Caco-2 (cell line): ENCODE measurements at places on chromosomes 11 and 22. TPM values are rescaled to one million over a fixed set of nuclear protein-coding genes. Genes with fewer than 3 reads are reported as not detected.

- no peak for DNase-seq
These were observed 7.5 kb upstream of the MICAL3 start for GRCh38 chr22:18031695-18032454.

DNA sequence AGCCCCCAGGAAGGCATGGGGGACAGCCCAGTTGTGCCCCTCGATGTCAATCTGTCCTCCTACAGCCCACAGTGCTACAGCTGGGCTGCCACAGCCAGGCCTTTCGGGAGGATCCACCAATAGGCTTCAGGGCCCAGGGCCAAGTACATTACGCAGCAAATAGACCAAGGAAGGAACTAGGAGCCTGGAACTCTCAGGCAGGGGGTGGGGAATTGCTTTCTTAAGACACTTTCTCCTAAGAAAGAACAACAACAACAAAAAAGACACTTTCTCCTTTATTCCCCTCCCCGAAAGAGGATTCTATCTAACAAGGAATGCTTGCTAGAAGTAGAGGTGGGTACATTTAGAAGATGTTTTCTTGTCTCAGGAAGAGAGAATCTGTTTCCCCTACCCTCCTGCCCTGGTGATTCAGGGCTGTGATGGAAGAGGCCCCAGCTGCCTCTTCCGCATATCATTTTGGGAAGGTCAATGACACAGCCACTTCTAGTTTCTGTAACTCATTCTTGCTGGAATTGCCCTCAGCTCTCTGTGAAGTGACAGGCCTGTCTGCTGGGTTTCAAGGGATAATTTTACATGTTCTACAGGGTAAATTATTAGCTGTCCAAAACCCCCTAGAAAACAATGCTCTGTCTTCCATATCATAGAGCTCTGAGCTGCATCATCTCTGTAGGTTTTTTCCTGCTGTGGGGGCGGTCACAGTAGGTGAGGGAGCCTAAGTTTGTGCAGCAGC is 6.0 kb upstream of the MALAT1 start:
- no peak for DNase-seq

DNA sequence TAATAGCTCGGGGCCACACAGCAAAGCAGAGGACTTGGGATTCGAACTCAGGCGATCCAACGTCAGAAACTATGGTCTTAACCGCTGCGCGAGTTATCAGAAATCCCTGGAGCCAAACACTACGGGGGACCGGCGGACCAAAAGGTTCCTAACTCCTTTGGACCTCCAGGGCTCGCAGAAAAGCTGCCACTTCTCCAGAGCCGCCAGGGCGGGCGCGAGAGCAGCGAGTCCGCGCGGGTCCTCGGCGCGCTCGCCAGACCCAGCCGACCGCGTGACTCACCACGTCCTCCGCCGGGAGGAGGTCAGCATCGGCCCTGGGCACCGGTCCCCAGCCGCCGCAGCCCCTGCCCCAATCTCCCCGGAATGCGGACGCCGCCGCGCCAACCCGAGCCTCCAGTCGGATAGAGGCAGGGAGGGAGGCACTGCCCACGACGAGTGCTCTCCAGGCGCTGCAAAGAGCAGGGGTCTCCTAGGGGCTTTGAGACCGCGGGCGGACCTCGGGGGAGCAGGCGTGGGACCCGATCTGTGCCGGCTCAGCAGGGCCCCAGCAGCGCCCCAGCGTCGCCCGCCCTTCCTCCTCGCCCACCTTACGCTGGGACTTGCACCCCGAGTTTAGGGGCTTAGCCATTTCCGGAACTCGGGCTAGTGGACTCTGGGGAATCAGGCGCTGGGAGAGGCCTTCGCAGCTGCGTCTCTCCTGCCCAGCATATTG is 6.2 kb upstream of the ALX4 start:
- DNase-seq = no peak

SPI1 gene
- not detected in 2 replicates for total RNA-seq

DNA sequence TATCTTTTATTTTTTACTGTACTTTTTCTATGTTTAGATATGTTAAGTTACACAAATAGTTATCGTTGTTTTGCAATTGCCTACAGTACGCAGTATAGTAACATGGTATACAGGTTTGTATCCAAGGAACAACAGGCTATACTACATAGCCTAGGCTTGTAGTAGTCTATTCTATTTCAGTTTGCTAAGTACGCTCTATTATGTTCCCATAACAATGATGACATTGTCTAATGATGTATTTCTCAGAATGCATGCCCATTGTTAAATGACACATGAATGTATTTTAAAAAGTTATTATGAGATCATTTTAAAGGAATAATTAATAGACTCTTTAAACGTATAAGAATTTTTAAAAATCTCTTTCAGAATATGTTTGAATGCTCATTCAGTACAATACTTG is 696.7 kb upstream of the CCDC90B start:
- DNase-seq = no peak

- DNase-seq = no peak
These were observed 8.4 kb downstream of the FAM118A start for GRCh38 chr22:45318168-45318557.

GAL gene
- total RNA-seq = 72.6 and 94.4 TPM in 2 replicates

SLC22A6 gene
- total RNA-seq = not detected in 2 replicates

SCGB1A1 gene
- total RNA-seq = not detected in 2 replicates
